ENCODE measurements at places on chromosomes 1 and 21. TPM values are rescaled to one million over a fixed set of nuclear protein-coding genes. Genes with fewer than 3 reads are reported as not detected.

The MFAP2 gene
- polyA plus RNA-seq: 295 TPM

The COX20 gene
- 93.6 TPM for polyA plus RNA-seq

The CD84 gene
- 1.6 TPM for polyA plus RNA-seq

The FCRL4 gene
- not detected for polyA plus RNA-seq

The SLC30A1 gene
- polyA plus RNA-seq: 12.5 TPM

The C1orf167 gene
- polyA plus RNA-seq: 0.24 TPM

The C8A gene
- polyA plus RNA-seq: not detected

The GRIK1 gene
- polyA plus RNA-seq: 0.69 TPM

The VANGL2 gene
- polyA plus RNA-seq: 42.7 TPM

The LRIG2 gene
- 23.4 TPM for polyA plus RNA-seq

The SYDE2 gene
- polyA plus RNA-seq: 13.3 TPM

The PYCR2 gene
- 56.0 TPM for polyA plus RNA-seq

The C1orf94 gene
- polyA plus RNA-seq: not detected

The GSTM2 gene
- polyA plus RNA-seq: 217 TPM

The NBPF3 gene
- polyA plus RNA-seq: 23.5 TPM

The TAF5L gene
- polyA plus RNA-seq: 19.1 TPM

The DUSP12 gene
- 40.3 TPM for polyA plus RNA-seq

The PTAFR gene
- polyA plus RNA-seq: 2.4 TPM

All from left lung (tissue), 14 donors.